ENCODE measurements at places on chromosomes 7 and 10. TPM values are rescaled to one million over a fixed set of nuclear protein-coding genes. Genes with fewer than 3 reads are reported as not detected.

DNA sequence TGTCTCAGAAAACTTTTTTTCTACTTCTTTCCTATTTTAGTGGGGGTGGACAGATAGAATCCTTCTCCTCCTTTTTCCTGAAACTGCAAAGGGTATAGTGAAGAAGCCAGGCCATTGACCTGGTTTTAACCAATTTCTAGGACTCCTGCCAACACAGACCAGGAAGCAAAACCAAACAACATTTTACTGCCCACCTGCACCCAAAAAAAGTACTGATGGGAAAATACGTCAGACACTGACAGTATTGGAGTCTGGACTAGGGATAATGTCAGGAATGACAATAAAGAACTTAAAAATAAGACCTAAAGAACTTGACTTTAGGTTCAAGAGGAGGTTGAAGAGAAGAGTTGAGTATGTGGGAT is 5.0 kb upstream of the STEAP4 start:
- DNase-seq, result no peak

DNA sequence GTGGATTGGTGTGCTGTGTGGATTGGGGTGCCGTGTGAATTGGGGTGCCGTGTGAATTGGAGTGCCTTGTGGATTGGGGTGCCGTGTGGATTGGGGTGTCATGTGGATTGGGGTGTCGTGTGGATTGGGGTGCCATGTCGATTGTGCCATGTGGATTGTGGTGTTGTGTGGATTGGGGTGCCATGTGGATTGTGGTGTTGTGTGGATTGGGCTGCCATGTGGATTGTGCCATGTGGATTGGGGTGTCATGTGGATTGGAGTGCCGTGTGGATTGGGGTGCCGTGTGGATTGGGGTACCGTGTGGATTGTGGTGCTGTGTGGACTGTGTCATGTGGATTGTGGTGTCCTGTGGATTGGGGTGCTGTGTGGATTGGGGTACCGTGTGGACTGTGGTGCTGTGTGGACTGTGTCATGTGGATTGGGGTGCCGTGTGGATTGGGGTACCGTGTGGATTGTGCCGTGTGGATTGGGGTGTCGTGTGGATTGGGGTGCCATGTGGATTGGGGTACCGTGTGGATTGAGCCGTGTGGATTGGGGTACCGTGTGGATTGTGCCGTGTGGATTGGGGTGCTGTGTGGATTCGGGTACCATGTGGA is 120.6 kb upstream of the NPS start:
- DNase-seq, result no peak

GRCh38 chr7:26292768-26293560 is 1.3 kb downstream of the SNX10 start:
- DNase-seq, result no peak

Gene POM121C
- total RNA-seq, result 35.9 TPM

DNA sequence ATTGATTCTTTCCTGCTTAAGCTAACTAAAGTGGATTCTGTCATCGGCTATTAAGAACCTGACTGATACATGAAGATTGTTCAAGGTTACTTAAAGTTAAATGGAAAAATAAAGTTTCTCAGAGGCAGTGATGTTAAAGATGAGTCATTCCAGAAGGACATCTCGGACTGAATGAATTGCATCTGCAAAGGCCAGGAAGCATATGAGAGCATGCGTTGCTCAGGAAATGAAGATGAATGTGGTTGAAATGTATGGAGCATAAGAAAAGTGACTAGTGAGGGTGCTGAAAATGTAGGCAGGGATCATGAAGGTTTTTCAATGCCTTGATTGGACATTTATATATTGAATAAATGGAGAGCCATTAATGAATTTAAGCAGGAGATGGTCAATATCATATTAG is 133.9 kb upstream of the GHITM start:
- no peak for DNase-seq

DNA sequence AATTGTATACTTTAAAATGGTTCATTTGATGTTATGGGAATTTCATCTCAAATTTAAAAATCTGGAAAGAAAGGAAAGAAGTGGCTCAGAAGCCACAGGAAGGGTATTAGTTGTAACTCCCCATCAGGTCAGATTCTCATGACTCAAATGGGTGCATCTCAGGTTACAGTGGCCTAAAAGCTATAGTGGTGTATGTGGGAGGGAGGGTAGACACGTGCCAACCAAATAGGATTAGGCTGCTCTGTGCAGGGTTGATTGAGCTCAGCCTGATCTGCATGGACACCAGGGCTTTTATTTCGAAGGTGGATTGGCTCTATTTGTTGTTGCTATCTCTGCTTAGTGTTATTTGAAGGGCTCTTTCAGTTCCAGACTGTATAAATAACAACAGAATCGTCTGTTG is 121.5 kb upstream of the PRR15 start:
- DNase-seq, result no peak

GRCh38 chr10:34922138-34922537 is 107.0 kb upstream of the PARD3 start:
- DNase-seq, result no peak

Gene EN2
- total RNA-seq, result not detected

Gene C10orf62
- not detected for total RNA-seq

Gene DMTF1
- 48.8 TPM for total RNA-seq

- no peak for DNase-seq
Observed at GRCh38 chr10:61819208-61819607, 82.3 kb upstream of the ARID5B start.

DNA sequence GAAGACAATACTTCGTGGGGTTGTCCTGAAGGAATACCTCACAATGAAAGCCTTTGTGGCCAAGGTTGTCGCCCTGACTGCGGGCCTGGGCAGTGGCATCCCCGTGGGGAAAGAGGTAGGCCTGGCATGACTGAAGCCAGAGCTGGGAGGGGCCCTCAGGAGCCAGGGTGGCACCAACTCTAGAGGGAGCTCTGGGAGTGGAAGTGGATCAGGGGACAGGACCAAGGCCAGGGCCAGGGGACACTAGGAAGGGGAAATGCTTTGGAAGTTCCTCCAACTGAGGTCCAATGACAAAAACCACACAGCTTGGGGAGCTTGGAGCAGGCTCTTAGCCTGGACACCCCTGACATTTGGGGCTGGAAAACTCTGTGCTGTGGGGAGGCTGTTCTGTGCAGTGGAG is 5.8 kb downstream of the CLCN1 start:
- DNase-seq, result peak; percentile 56

Gene MYL10
- not detected for total RNA-seq

- DNase-seq, result no peak
Observed at GRCh38 chr10:106582291-106582690, 582.2 kb downstream of the SORCS1 start.

- DNase-seq, result no peak
Observed at GRCh38 chr10:93224005-93224779, 150.5 kb downstream of the CYP26A1 start.

Gene SEMA3D
- total RNA-seq, result 2.0 TPM

DNA sequence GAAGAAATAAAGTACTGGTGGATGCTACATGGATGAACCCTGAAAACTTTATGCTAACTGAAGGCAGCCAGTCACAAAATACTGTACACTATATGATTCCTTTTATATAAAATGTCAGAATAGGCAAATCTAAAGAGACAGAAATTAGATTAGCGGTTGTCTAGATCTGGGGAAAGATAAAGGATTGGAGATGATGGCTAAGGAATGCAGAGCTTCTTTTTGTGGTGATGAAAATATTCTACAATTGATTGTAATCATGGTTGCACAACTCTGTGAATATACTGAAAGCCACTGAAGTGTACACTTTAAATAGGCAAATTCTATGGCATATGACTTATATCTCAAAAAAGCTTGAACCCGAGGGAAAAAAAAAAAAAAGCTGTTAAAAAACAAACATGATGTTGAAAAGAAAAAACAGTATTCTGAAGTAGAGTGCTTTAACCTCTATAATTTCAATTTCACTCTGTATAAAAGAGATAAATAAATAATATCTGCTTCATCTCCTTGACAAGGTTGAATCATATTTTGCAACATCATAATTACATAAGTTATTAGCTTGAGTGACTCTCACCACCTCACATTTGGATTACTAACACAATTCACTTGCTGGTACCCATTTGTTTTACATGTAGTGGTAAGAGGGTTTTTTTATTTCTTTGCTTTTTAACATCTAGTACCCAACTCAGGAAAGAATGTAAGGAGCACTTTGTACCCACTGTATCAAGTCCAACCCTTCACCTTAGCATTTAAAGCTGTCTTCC is 2.8 kb upstream of the GNAI1 start:
- DNase-seq, result no peak

DNA sequence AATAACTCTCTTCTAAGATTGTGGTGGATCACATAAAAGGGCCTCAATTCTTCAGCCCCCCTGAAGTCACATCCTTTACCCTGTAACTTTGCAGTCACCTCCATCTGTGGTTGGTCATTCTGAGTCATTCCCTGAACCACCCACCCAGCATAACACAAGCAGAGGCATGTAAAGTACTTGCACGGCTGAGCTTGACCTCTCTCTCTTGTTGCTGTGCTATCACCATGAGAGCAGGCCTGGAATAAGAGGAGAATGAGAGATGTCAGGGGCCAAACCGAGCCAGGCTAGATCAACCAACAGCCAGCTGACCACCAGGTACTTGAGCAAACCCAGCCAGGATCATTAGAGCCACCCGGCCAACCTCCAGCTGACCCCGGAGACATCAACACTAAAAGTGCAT is 13.5 kb upstream of the STK17A start:
- DNase-seq, result no peak

DNA sequence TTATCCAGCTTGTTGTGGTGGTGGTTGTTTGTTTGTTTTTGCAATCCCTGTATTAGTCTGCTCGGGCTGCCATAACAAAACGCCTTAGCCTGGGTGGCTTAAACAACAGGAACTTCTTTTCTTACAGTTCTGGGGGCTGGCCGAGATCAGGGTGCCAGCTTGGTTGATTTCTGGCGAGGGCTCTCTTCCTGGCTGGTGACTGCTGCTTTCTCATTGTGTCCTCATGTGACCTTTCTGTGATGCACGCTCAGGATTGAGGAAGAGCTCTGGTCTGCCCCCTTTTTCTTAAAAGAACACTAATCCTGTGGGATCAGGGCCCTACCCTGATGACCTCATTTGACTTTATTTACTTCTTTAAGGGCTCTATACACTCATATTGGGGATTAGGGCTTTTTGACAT is 107.1 kb upstream of the NRP1 start:
- no peak for DNase-seq

Gene VSTM2A
- total RNA-seq, result 1.6 TPM

DNA sequence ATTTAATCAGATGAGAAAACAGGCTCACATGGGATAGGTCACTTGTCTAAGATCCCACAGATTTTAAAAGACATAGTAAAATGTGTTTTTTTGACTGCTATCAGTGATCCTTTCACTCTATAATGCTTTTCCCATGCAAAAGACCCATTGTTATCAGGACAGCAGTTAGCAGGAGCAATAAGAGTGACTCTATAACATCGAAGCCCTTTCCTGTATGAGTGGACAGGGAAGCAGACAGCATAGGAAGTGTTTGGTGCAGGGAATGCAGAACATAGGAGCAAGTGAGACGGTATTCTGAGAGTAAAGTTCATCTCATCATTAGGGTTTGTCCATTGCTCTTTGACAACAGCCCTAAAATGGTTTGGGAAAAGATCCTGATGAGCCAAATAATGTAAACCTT is 68.5 kb downstream of the SLC25A13 start:
- no peak for DNase-seq

Gene ACTL6B
- 0.42 TPM for total RNA-seq

Gene TAF3
- 5.8 TPM for total RNA-seq

GRCh38 chr7:77823787-77824186 is 25.2 kb downstream of the PHTF2 start:
- DNase-seq, result no peak

DNA sequence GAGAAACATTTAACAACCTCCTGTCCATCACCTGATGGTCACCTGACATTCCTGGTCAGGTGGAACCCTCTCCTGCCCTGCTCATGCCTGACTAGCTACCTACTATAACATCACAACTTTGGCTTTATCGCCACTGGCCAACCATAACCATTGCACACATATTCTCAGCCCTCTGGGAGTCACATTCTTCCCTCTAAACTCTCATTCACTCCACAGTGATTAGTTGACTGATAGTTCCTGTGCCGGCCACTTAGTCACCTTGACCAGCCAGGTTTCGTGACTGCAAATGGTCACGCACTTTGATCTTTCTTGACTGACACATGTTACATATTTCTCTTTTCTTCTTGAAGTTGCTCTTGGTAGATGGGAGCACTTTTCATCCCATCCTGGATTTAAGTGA is 50.1 kb downstream of the GNAI1 start:
- no peak for DNase-seq

DNA sequence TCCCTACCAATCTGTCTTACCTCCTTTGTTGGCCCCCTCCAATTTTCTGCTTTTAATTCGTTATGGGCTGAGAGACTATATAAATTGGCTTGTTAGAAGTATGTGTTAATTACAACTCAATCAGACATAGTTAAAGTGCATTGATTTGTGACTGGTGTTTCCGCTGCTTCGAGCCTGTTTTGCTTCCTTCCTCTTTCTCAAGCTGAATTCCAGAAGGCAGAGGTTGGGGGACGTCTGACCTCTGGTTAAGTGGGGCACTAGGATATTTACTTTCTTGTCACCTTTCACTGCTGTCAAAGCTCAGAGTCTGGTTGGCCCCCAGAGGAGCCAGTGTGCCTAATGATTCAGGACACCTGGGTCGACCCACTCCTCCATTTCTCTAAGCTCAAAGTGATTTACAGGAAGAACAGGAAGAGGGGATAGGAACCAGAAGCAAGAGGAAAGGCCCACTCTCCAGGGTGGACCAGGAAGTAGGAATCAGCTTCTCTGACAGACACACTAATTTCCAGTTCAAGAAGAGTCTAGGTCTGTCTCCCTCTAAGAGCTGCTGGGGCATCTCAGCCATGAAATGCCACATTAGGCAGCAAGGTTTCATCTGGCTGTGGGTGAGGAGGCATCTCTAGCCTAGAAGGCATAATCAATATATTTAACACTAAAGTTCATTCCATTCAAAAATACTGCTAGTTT is 397.2 kb upstream of the NPVF start:
- no peak for DNase-seq

DNA sequence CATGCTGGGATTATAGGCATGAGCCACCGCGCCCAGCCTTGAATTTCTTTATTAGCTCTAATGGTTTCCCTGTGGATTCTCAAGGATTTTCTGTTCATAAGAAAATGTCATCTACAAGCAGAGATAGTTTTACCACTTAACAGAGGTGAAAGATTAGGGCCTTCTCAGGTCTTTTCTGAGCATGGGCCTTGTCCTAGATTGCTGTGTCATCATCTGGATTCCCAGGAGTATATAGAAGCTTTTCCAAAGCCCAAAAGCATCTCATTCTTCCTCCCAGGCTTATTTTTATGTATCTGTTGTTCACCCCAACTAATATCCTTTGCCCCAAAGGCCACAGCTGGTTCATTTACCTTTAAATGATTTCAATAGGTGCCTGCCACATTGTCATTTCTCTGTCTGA is 13.7 kb upstream of the ZNF248 start:
- no peak for DNase-seq

Data from left colon (tissue), 2 donors.